Foreskin keratinocyte (primary cell): ENCODE measurements at places on chromosomes 4 and X. TPM values are rescaled to one million over a fixed set of nuclear protein-coding genes. Genes with fewer than 3 reads are reported as not detected.
A peak's percentile ranks its signal among the peaks of the same experiment; 100 is the strongest.

The MEPE gene
- not detected in 2 replicates for total RNA-seq

- DNase-seq, result no peak
These were observed 120.5 kb upstream of the FAT1 start for GRCh38 chr4:186844059-186844681.

DNA sequence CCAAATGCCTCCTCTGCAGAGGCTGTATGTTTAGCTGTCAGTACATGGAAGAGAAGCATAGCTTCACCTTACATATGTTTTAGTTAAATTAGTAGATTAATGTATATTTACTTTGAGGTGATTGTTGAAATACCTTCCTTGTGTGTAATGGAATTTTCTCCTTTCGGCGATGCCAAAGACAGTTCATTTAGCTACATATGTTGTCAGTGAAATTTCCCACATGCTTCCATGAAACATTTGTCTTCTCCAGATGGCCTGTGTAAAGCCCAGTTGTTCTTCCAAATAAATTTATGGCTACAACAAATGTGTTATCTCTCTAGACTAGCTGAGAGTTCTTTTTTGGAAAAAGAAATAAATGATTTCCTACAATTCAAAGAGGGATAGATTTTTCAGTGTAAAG lies 95.2 kb downstream of the GPAT3 start:
- no peak for DNase-seq

The RIPPLY1 gene
- not detected in 2 replicates for total RNA-seq

GRCh38 chr4:180560896-180561295 lies 1682.3 kb upstream of the TENM3 start:
- DNase-seq, result peak; percentile 6

DNA sequence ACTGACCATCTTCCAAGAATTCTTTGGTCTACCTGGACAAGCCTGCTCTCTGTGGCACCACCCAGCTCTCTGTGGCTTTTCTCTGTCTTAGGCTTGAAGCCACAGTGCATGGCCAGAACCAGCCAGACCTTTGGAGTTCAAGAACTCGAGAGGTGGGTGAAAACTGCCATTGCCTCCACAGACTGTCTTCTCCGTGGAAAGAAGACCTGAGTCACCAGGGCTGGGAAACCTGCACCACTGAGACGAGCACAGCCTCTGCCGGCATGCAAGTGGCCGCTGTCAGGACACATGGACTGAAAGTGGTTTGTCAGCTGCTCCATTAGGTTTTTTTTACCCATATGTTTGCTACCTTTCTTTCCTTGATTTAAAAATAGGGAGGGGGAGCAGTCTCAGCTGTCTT lies 74.5 kb downstream of the MGST2 start:
- no peak for DNase-seq

- DNase-seq, result no peak
These were observed 1628.9 kb upstream of the AGA start for GRCh38 chr4:179071131-179071530.

The POF1B gene
- total RNA-seq, result 10.2 and 10.6 TPM in 2 replicates

DNA sequence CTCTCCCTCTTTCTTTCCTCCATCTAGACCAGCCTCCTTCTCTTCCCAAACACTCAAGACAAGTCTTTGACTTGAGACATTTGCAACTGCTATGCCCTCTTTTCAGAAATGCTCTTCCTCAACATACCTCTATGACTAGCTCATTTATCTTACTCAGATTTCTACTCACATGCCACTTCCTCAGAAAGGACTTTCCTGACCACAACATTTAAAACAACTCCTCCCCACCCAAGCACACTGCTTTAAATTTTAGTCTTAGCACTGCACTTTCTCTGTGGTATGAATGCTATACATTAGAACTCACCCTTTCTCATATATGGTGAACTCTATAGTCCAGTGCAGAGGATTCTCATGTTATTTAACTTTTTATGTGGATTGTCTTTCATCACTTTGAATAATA lies 28.4 kb upstream of the SULT1E1 start:
- no peak for DNase-seq

GRCh38 chr4:17762726-17763125 lies 18.7 kb downstream of the FAM184B start:
- peak; percentile 82 for DNase-seq

DNA sequence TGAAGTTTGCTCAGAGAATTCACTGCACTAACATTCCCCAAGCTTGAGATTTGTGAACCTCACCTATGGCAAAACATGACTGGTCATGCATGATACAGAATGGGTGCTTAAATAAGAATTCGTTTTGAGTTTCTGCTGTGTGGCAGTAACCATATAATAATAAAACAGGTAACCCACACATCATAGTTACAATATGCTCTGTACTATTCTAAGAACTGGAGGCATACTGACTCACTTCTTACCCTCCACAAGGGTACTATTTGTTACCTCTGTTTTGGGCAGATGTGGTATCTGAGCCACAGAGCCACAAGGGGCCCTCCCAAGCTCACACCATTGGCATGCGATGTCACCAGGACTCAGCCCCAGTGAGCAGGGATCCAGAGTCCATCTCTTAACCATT lies 17.6 kb downstream of the SLC2A9 start:
- peak; percentile 86 for DNase-seq
